ENCODE measurements at places on chromosomes 2 and 18.

DNA sequence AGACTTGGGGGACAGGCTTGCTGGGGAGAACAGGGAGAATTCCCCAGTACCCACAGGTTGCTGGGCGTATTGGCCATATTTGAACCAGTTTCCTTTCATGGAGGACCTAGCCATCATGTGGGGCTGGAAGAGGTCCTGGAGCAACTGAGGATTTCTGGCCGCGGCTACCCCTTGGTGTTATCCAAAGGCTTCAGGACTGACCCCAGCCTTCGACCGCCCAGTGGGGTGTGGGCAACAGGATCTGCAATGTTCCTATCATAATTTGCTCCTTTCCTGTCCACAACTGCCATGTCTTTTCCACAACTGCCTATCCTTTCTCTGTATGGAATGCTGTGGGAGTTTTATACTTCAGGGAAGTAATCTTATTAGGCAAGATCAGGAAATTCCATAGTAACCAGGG is 1053.6 kb upstream of the SLC39A10 start:
- DNase-seq, result peak; percentile 11

GRCh38 chr18:5040476-5040875 is 156.6 kb downstream of the AKAIN1 start:
- DNase-seq, result no peak

DNA sequence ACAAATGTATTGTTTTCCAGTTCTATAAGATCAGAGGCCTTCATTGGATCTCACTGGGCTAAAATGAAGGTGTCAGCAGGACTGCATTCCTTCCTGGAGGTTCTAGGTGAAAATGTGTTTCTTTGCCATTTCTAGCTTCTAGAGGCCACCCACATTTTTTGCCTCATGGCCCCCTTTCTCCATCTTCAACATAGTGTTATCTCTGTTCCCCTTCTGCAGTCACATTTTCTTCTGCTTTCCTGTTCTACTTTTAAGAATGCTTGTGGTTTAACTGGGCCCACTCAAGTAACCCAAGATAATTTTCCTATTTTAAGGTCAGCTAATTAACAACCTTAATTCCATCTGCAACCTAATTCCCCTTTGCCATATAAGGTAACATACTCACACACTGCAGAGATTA is 36.1 kb downstream of the METTL21A start:
- no peak for DNase-seq

GRCh38 chr2:20521682-20522189 is 74.9 kb downstream of the RHOB start:
- DNase-seq, result no peak

- no peak for DNase-seq
These were observed 47.6 kb upstream of the LGALSL start for GRCh38 chr2:64406407-64406774.

DNA sequence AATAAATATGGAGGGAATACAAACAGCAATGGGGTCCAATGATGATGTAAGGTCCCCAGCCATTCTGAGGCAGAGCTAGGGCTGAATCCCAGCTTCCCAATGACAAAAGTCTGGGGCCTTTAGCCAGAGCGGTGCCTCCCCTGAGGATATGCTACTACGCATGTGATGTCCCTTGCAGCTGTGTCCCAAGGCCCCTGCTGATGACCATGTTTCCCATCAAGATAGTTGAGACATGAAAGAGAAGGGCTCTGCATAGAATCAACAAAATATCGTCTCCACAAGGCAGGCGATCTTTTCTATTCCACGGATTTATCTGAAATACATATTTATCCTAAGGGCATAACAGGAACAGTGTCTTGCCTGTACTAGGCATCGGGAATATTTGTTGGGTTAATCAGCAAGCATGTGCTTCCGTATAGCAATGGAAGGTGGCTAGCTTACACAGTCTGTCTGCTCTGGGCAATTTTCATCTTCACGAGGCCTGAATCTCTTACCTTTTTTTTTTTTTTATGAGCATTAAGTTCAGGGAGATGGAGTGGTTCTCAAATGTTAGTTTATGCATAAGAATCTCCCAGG is 284.6 kb downstream of the CNTNAP5 start:
- no peak for DNase-seq

GRCh38 chr2:156896294-156896693 is 361.2 kb upstream of the GALNT5 start:
- peak; percentile 62 for DNase-seq

GRCh38 chr2:47003641-47004427 is 88.2 kb upstream of the MCFD2 start:
- no peak for DNase-seq

DNA sequence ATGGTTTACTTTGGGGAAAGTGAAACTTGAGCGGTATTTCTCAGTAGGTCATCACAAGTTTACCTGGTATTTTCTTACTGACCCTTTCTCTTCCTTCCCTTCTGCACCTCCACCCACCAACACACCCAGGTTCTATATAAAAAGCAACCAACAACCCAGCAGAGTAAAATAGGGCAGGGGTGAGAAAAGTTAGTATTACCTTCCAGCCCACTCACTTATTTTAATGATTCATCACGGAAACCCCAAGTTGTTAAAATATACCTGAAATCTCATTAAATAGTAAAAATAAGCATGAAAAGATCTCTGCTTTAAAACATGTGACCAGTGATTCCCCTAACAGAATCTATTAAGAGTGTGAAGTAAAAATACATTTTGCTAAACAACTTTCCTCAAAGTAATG is 306.1 kb downstream of the ZEB2 start:
- no peak for DNase-seq

DNA sequence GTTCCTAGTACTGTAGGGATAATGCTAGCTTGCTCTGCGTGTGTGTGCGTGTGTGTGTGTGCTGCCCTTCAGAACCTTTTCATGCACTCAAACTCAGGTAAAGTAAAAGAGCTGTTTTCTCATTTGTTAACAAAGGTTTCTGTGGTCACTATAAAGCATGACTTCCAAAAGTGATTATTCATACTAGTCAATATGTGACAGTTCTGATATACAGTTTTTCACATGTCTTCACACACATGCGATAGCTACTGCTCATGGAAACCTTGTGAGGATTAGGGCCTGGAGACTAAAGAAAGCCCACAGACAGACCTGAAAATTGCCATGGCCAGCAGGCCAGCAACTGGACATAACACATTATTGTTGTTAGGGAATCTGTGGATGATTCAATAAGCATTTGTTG is 56.9 kb upstream of the NEMP2 start:
- no peak for DNase-seq

- DNase-seq, result no peak
These were observed 293.7 kb upstream of the HDAC4 start for GRCh38 chr2:239694487-239694886.

- no peak for DNase-seq
These were observed 93.3 kb upstream of the CDC42EP3 start for GRCh38 chr2:37764739-37765138.

- no peak for DNase-seq
These were observed 74.8 kb upstream of the SLC66A3 start for GRCh38 chr2:11080253-11081115.

- DNase-seq, result no peak
These were observed 23.6 kb upstream of the PDCL3 start for GRCh38 chr2:100539221-100539620.

- DNase-seq, result no peak
These were observed 309.6 kb upstream of the SKOR2 start for GRCh38 chr18:47560723-47561715.

DNA sequence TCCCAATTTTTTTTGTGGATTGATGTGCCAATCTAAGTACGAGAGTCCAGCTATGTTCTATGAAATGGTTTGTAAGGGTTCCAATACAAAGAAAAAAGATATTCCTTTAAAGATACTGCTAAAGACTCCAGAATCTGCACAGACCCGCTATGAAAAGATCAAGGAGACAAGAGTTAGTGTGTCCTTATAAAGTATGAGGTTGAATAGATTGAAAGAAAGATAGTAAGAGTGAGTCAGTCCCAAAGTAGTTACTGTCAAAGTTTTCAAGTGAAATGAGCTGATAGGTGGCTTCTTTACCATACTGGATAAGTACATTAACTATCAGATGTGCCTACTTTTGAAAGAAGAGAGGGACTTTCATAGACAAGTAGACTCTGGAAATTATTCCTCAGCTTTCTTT is 17.9 kb upstream of the EHBP1 start:
- DNase-seq, result no peak

DNA sequence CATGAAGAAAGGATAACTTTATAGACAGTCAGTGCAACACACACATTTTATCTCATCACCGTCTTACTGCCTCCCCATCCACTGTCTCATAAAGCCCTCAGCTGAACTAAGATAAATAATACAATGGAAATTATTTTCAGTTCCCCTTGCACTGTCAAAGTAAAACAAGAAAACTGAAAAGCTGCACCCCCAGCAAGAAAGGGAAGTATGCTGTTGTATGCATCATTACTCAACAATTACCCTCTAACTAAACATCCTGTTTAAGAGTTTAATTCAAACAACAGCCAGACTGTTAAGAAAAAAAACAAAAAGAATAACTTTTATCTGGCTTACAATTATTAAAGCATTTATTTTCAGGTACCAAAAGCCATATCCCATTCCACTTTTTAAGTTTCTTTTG is 25.0 kb downstream of the MPPE1 start:
- no peak for DNase-seq

DNA sequence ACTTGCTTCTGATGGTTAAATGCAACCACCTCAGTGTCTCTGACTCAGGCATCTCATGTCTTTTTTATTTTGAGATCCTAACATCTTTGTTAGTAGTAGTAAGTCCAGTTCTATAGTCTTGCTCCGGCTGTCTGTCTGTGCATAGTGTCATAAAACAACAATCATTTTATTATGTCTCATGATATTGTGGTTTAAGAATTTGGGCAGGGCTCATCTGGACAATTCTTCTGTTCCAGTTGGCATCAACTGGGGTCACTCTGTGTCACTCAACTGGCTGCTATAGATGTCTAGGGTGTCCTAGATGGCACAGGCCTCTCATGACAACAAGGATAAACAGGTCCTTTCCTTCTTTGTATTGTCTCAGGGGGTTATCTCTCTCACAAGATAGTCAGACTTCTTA is 299.6 kb upstream of the ZNF521 start:
- DNase-seq, result no peak

GRCh38 chr2:145190031-145190703 is 670.2 kb upstream of the ZEB2 start:
- DNase-seq, result peak; percentile 46

DNA sequence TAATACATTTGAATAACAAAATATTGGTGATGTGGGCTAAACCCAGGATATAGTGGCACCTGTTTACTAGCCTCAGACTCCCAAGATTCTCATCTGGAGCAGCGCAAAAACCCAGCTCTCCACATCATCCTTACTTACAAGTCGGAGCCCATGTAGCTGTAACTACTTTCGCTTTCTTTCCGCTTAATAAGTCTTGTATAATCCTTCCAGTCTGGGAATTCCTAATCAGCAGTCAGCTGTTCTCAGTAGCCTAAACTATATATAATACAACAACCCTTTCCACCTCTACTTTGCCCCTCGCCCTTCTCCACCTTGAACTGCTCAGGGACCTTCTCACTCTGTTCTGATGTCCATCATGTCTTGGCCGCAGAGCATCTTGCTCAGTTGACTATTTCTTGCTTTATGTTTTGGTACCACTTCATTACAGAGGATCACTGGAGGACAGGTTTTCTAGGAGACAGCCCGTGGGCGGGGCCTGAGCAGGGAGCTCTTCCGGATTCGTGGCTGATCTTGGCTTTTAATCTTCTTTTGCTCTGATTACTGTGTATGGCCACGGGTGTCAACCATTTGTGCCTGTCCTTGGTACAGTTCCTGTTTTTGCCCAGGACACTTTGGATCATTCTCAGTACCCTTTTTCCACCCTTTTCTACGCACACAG is 119.9 kb upstream of the SERTAD2 start:
- no peak for DNase-seq

DNA sequence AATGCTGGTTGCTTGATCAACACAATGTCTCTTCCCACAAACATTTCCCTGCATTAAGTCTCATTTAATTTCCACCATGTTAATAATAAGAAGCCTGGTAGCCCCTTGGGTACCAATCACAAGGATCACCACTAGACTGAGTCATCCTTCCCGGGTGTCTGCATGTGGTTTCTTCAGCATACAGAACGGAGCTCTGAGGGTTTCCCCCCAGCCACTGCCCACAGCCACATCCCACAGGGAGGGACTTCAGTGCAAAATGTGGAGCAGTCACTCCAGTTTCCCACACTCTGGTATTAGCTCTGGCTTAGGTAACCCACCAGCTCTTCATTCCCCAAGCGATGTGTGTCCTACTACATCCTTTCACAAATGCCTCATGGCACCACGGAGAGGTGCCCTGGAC is 42.7 kb upstream of the POLE4 start:
- peak; percentile 64 for DNase-seq

DNA sequence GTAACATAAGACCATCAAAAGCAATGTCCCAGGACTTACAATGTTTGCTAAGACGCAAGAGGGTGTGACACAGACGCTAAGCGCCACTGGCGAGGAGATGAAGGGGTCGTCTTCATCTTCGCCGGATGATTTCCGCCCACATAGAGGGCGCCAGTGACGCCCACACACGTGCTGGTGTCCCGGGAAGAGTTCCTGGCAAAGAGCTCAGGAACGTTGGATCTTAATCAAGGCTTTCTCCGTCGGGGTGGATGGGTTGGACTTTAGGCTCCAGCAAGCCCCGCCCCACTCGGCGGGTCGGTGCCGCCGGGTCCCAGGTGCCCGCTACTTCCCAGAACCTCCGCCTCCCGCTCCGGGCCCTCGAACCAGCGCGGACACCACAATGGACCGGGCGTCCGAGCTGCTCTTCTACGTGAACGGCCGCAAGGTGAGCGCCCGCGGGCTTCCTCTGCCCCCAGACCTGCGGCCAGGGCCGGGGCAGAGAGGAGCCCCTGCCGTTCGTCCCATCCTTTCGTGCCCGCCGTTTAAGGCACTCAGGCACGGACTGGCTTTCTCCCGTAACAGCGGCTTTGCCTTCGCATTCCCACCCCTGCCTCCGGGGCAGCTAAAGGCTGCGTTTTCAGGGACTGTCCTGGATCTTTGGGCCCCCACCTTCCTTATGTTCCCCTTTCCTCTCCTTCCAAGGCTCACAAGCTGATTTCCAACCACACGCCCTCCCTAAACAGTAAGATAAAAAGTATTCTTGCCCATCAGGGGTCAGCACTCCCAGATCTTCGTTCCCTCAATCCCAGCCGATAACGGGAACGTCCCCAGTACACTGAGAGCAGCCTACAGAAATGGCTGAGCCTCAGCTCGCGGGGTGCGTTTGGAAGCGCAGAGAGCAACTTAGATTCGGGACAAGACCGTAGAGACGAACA is at the start of gene AOX1:
Gene AOX1, plus strand, starts transcription at position 285 of the 914 bp plus-strand sequence. Its CDS starts 95 bp downstream, at position 380.
- DNase-seq, result peak; percentile 3

- DNase-seq, result no peak
These were observed 18.2 kb downstream of the MPHOSPH10 start for GRCh38 chr2:71148506-71149063.

DNA sequence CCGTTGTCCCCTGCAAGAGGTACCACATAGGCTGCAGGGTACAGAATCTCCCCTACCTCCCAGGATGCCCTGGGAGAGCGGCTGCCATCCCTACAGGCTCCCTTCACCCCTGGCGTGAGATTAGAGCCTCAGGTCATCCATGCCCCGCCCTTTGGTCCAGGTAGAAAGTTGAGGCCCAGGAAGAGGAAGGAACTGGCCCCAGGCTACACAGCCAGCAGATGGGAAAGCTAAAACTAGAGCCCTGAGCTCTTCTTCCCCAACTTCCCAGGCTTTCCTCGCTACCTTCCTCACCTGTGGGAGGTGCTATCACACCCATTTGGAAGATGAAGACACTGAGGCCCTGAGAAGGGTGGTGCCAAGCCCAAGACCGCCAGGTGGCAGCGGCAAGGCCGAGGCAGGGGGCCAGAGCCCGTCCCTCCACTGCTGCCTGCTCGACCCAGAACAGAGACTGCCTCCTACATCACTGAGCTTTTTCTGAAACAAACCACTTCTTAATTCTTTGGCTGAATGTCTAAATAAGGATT is 25.8 kb downstream of the CIB4 start:
- no peak for DNase-seq

GRCh38 chr18:62453864-62454263 is 69.0 kb upstream of the ZCCHC2 start:
- no peak for DNase-seq
